A549 treated with Hydrocortisone at 1 μM for 4 hours (cell line): ENCODE measurements at places on chromosomes 5 and 9. TPM values are rescaled to one million over a fixed set of nuclear protein-coding genes. Genes with fewer than 3 reads are reported as not detected.

Gene CARD9
- 0.81 to 1.7 TPM (median 0.97 TPM) in 5 replicates for total RNA-seq

Gene PFN3
- total RNA-seq = not detected in 5 replicates

Gene TNC
- total RNA-seq = 0.42 to 1.8 TPM (median 0.87 TPM) in 5 replicates

Gene SPINK5
- not detected in 5 replicates for total RNA-seq

Gene FOXI1
- not detected in 5 replicates for total RNA-seq

Gene DND1
- total RNA-seq = 0.47 to 0.94 TPM (median 0.70 TPM) in 5 replicates

Gene GPX3
- total RNA-seq = 16.0 to 22.4 TPM (median 19.0 TPM) in 5 replicates
